CD8-positive, alpha-beta T cell (primary cell): ENCODE measurements at places on chromosomes 12 and 14.

DNA sequence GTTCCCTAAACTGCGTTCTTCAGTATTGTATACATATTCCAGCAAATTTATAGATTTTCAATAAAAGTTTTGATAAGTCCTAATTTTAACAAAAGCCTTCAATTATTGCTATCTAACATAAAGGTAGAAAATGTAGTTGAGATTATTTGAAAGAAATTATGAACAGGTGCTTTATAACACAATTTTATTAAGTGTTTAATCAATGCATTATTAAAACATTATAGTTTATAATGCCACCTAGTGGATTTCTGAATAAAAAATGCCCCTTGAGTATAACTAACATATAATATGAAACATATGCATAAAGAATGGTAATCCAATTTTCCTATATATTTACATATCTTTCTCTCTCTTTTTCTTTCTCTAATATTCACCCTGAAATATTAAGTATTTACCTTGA lies 515.3 kb downstream of the SLC6A15 start:
- DNase-seq, result no peak

DNA sequence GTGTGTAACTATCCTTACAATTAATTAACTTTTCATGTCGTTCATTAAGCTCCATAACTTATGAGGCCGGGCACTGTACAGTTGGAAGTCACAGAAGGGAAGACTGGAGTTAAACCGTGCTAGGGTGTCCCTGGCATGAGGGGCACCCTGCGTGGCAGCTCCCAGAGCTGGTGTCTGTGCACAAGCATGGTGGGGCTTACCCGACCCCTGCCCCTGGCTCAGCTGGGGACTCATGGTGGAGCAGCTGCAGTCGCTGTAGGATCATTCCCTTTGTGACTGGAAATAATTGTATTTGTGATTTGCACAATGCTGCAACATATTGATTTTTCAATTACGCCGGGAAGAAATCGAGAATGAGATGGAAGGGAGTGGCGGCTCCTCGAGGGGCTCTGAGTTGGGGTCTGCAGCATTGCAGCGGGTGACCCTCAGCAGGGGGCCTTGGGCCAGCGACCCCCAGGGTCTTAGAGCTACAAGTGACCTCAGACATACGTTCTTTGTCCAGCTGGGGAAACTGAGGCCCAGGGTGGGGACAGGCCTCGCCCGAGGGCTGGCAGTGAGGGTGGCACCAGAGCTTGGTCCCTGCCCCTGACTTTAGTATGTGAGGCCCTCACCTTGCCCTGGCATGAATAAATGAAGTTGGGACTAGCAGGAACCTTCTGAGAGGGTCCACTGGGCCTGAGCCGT lies 125.4 kb downstream of the KIF26A start:
- DNase-seq, result no peak

GRCh38 chr12:114916541-114916940 lies 232.6 kb upstream of the TBX3 start:
- no peak for DNase-seq

DNA sequence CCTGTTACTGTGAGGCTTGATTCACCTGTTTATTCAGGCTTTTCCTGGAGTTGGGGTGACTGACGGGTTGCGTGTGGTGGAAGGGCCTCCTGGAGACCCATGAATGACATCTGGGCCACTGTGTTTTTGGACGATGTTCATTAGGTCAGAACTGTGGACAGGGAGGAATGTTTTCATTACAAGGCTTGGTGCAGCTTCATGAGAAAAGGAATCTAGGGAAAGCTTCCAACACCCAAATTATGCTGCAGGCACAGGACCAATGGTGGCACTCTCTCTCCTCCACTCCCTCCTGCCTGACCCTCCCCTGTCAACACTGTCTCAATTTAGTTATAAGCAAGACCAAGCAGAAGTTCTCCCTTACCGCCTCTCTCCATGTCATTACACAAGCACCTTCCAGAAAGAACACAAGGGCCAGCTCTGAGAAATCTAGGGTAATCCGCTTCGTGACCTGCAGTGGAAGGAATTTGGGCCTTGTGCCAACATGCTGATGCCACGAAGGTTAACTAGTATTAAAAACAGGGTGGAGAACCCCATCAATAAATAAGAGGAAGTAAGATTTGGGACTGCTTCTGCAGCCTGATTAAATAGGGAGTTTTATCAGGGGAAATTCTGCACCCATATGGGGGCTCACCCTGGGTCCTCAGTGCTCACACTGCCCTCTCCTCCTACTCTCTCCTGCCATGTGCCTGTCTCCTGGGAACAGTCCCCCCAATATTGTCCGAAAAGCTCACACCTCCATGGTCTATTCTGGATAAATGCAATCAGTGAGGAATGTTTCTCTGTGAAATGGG lies 200.3 kb downstream of the KTN1 start:
- DNase-seq, result no peak

- no peak for DNase-seq
These were observed 70.3 kb downstream of the PITPNM2 start for GRCh38 chr12:123080634-123081033.

DNA sequence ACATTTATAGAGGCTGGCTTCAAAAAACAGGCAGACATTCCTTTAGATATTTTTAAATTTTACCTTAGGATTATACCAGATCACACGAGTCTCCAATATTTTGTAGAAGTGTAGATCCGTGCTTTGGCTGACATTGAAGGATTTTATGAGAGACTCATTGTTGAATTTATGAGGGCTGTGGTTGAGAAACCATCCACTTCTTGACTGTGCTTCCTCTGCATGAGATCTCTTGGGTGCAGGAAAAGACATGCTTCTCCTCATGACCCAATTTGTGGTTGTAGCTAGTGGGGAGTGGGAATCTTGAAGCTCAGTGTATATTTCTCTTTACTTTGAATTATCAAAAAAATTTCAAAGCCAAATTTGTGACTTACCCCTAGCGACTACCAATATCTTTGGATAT lies 36.7 kb upstream of the NKX2-8 start:
- no peak for DNase-seq

- no peak for DNase-seq
These were observed at the start of gene PRR4 for GRCh38 chr12:10849425-10849878. TSS of gene PRR4 (minus strand) at chr12:10849475. CDS start at chr12:10849437, 38 bp downstream.

DNA sequence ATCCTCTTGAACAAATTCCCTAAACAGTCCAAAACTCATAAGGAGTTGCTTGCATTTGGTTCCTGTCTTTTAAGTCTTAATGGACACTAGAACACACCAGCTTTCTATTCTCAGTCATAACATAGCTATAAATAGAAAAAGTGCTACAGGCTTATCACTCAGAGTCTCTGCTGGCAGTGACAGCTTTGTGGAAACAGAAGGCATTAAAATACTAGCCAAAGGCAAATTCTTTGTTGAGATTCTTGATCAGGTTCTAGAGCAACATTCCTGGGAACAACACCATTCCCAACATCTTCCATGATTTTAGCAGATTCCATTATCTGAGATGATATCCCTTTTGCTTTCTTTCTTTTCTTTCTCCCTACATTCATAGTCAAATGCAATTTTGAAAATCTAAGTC lies 207.7 kb upstream of the PLEKHG7 start:
- no peak for DNase-seq

- no peak for DNase-seq
These were observed 233.3 kb downstream of the CCDC59 start for GRCh38 chr12:82124711-82125380.

DNA sequence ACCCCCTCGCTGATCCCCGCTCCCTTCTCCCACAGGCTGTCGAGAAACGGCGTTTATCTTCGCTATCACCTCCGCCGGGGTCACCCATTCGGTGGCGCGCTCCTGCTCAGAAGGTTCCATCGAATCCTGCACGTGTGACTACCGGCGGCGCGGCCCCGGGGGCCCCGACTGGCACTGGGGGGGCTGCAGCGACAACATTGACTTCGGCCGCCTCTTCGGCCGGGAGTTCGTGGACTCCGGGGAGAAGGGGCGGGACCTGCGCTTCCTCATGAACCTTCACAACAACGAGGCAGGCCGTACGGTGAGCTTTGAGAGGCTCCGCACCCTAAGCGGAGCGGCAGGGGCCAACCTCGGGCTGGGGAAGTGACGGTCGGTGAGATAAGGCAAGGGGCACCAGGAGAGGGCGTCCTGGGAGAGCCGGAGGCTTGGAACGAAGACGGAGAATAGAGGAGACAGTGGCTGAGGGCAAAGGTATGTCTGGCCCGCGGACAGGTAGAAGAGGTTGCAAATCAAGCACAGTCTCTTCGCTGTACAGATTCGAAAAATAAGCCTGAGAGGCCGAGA lies 2.3 kb downstream of the WNT1 start:
- peak; percentile 67 for DNase-seq

DNA sequence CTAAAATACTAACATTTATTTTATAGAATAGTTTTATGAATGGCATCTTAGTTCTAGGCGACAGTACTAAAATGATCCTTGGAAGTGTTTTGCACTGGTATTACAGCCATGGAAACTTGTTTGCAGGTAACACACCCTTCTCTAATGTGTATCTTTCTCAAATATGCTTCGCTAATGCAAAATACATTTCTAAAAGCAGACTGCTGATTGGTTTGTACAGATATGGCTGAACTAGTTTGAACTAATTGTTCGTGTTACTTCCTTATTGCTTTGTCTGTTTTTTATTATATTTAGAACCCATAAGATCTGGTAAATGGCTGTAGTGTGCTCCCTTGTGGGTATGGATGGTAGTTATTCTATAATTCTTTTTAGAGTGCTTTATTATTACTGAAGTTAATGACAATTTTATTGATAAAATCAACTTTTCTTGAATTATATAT lies 53.0 kb downstream of the ATF7IP start:
- no peak for DNase-seq

- no peak for DNase-seq
These were observed 21.1 kb upstream of the KRT8 start for GRCh38 chr12:52925717-52926595.

GRCh38 chr12:44460261-44460660 lies 415.9 kb downstream of the NELL2 start:
- no peak for DNase-seq

- DNase-seq, result peak; percentile 24
These were observed 76.3 kb upstream of the FUT8 start for GRCh38 chr14:65336191-65336591.

DNA sequence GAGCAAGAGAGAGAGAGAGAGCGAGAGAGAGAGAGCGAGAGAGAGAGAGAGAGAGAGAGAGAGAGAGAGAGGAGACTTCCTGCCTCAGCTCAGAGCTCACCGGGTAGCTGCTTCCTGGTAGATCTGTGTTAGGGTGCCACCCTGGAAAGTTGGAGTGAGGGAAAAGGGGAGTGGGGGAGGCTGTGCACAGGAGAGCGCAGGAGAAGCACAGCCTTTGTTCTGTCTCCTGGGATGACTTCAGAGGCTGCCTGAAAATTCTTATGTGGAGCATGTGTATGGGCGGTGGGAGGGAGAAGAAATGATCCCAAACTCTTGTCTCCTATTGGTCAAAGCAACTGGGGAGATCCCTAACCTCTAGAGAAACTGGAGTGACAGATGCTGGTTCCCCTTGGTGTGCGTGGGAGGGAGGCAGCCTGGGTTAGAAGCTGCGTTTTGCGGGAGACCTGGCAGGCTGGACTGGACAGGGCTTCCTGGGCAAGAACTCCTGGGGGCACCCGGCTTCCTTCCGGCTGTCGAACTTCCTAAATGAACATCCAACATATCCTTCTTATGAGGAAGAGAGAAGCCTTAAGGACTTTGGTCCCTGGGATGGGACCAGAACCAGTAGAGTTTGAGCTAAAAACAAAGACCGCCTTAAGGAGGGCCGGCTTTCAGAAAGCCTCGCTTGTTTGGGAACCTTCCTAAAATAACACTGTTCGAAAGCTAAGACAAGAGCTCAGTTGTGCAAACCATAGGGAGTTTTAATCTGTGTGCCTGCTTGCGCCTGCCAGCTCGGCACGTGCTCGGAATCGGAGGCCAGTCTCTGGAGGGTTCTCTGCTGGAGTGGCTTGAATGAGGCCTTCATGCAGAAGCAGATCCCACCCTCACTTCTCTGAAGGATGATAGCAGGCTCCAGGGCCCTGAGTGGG lies 30.4 kb upstream of the BEGAIN start:
- peak; percentile 48 for DNase-seq

GRCh38 chr12:48071808-48072207 lies 34.1 kb downstream of the SENP1 start:
- no peak for DNase-seq

- DNase-seq, result peak; percentile 30
These were observed 1.8 kb upstream of the TBK1 start for GRCh38 chr12:64450057-64450640.

DNA sequence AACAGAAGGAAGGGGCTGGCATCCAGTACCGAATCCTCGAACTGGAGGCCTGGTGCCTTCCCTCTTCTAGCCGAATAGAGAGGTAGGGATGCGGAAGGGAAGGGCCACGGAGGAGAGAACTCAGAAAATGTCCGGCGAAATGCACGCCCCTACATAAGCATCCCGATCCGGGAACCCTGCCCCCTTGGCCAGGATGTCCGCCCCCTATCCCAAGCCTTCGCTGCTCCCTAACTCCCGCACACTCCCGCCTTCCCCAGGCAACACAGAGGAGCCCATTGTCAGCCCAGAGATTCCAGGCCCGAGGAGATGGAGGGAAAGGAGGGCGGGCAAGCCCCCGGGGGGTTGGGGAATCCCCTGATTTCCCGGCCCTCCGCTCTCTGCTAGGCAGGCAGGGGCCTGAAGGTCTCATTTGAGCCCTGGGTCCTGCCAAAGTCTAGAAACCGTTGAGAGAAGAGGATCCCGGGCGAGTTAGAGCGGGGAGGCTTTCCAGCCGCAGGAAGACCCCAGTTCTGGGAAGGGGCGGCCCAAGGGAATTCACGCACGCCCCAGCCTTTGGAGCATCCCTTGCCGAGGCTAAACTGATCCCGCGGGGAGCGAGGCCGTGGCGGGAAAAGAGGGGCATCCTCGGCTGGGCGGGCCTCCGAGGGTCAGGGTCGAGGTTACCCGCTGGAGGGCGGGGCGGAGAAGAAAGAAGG lies 569 bp upstream of the ARHGEF40 start:
- peak; percentile 56 for DNase-seq

DNA sequence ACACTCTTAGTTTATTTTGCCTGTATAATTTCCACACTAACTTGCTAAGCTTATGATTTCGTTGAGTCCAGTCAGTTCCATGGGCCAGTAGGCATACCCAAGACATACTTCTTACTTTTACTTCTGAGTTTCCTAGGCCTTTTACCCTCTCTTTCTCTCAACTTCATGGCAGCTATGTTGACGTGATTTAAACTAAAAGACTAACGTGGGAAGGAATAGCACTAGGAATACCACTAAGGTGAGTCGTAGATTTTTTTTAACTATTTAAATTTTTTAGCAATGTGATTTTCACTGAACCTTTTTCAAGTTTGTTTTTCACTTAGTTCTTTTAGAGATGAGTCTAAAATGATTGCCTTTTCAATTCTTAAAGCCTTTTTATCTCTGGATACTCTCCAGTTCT lies 793.5 kb upstream of the NOVA1 start:
- no peak for DNase-seq

- no peak for DNase-seq
These were observed 52.5 kb upstream of the PELI2 start for GRCh38 chr14:56065621-56066290.

GRCh38 chr14:91303091-91303923 lies 58.8 kb upstream of the GPR68 start:
- no peak for DNase-seq

- no peak for DNase-seq
These were observed 564.0 kb downstream of the CCER1 start for GRCh38 chr12:90390947-90391346.
